ENCODE measurements at places on chromosomes 13 and 19. TPM values are rescaled to one million over a fixed set of nuclear protein-coding genes. Genes with fewer than 3 reads are reported as not detected.

DNA sequence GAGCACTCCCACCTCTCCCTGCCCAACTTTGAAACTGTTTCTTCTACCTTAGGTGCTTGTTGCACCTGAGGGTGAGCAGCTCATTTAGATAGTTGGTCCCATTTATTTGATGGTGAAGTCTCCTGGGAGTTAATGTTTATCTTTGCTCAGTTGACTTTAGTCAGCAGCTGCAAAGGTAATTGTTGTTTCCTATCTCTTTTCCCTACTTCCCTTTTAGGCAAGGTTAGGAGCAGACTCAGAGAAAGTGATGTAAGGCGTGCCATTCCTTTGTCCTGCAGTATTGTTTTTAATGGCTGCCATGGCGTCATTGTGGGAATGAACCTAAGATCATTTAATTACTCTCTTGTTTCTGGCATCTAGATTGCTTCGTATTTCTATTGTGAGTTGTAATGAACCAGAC is 11.6 kb downstream of the AKAP11 start:
- DNase-seq = no peak

DNA sequence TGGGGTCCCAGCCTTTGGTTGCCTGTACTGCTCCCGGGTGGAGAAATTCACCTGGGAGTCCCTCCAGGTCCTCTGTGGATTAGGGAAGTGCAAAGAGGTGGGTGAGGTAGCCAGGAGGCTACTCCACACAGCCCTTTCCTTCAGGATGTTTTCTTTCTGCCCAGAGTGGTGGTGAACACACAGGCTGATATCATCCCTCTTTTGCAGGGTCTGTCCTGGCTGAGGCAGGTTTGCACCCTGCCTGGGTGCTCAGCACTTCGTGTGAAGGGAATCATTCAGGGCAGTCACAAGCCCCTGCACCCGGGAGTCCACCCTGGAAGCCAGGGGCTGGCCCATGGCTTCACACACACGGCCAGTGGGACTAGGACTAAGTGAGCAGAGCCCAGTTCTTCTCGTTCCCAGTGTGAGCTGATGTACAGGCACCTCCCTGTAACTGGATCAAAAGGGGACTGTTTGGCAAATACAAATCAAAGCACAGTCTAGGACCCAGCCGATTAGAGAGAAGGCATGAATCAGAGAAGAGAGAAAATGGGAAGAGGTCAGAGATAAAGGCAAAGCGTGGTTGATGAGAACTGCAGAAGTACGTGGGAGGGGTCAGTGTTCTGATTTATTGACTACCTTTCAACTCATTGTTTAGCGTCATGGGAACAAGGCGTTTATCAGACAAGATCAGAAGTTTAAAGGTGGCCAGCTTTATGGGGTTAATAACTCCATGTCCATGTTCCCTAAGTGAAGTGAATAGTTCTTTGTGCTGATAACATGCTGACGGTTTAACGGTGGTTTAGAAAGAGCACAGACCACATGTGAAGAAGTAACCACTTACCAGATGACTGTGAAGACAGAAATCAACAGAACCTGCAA is 30.4 kb upstream of the SPATA13 start:
- no peak for DNase-seq

DNA sequence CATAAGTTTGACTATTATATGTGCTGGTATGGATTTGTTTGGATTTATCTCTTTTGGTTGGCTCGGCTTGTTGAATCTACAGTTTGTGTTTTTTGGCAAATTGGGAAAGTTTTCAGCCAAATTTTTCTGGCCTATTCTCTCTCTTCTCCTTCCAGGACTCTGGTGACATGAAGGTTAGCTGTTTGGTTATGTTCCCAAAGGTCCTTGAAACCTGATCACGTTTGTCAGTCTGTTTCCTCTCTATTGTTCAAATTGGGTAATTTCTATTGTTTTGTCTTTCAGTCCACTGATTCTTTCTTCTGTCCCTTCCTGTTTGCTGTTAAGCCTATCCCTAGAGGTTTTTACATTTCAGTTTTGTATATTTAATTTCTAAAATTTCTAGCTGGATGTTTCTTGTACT is 81.5 kb upstream of the SHISA2 start:
- DNase-seq = no peak

DNA sequence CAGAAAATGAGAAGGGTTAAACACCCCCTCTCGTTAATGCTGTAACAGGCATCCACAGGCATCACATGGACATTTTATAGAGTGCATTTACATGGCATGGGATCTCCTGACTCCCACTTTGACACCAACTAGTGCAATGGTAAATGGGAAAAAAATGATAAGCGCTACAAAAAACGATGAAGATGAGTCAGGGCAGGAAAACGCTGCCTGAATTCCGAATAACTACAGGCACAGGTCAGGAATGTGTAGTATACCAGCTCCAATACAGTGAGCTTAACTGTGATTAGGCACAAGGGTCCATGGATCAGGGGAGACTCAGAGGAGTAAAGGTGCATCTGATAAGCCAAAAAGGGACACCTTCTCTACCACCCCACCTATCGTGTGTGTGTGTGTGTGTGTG is 223.6 kb downstream of the FOXO1 start:
- DNase-seq = no peak

The RASA3 gene
- 9.2 TPM for total RNA-seq

The KLK7 gene
- 6.3 TPM for total RNA-seq

The NCAN gene
- not detected for total RNA-seq

The PRTN3 gene
- not detected for total RNA-seq

DNA sequence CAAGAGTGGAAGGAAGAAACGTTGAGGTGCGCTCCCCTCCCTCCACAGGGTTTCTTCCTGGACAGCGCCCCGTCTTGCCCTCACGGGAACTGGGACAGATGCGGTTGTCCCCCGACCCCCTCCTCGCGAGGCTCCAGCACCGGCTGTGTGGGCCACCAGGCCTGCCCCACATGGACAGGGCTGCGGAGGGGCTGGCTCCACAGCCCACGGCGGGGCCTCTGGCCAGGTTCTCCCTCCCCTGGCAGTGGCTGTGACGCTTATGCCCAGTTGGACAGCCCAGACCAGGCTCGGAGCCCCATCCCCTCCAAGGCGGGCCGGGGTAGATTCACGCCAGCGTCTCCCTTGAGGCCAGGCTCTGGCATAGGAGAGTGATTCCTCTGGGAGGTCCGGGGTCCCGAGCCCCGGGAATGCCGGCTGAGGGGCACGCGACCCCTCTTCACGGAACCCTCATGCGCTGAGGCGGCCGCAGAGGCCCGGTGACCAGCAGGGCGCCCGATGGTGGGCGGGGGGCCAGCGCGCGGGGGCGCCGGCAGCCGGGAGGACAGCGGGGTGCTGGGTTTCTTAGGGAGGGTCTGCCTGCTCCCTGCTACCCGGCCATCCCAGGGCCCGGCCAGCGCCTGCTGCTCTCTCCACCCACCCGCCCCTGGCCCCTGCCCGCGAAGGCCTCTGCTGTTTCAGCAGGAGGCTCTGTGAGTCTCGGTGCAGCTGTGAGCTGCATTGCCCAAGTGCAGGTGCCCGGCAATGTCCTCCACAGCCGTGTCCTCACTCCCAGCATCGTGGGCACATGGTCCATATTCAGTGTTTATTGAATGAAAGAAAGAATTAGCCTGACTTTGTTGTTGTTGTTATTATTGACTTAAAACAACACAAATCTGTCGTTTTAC is 20.3 kb upstream of the GAS6 start:
- no peak for DNase-seq

The SRRM5 gene
- 0.04 TPM for total RNA-seq

GRCh38 chr19:17599780-17600179 is 44.3 kb downstream of the COLGALT1 start:
- no peak for DNase-seq

The SYNGR4 gene
- not detected for total RNA-seq

Data from foreskin keratinocyte (primary cell).